Dermis blood vessel endothelial cell (primary cell): ENCODE measurements at places on chromosomes 2 and 18. TPM values are rescaled to one million over a fixed set of nuclear protein-coding genes. Genes with fewer than 3 reads are reported as not detected.

The KLF7 gene
- total RNA-seq = 14.0 and 20.7 TPM in 2 replicates

The CRYGD gene
- total RNA-seq = not detected in 2 replicates

The ANKRD36B gene
- total RNA-seq = 41.0 and 67.0 TPM in 2 replicates

The TRPM8 gene
- not detected in 2 replicates for total RNA-seq

The GALNT3 gene
- 0.34 TPM in 1 of 2 replicates, not detected in the other for total RNA-seq

The HOXD11 gene
- 0.17 TPM in 1 of 2 replicates, not detected in the other for total RNA-seq

The CTLA4 gene
- 1.7 and 2.2 TPM in 2 replicates for total RNA-seq

The RAB17 gene
- 4.9 and 14.1 TPM in 2 replicates for total RNA-seq

The AQP4 gene
- total RNA-seq = under 0.01 TPM in 1 of 2 replicates, not detected in the other

The AKAIN1 gene
- total RNA-seq = not detected in 2 replicates

The NR4A2 gene
- total RNA-seq = 0.14 and 0.17 TPM in 2 replicates

The LRP1B gene
- total RNA-seq = under 0.01 TPM in 2 replicates

The MAP3K19 gene
- total RNA-seq = not detected in 2 replicates

The LHCGR gene
- not detected in 2 replicates for total RNA-seq
